ENCODE measurements at places on chromosomes 12 and 14.
A peak's percentile ranks its signal among the peaks of the same experiment; 100 is the strongest.

- DNase-seq = no peak
Observed at GRCh38 chr14:96538097-96538989, 36.2 kb downstream of the PAPOLA start.

- DNase-seq = no peak
Observed at GRCh38 chr12:10339053-10339840, 31.6 kb downstream of the KLRD1 start.

- DNase-seq = peak; percentile 57
Observed at GRCh38 chr14:49586673-49587460, 687 bp upstream of the RPS29 start.

DNA sequence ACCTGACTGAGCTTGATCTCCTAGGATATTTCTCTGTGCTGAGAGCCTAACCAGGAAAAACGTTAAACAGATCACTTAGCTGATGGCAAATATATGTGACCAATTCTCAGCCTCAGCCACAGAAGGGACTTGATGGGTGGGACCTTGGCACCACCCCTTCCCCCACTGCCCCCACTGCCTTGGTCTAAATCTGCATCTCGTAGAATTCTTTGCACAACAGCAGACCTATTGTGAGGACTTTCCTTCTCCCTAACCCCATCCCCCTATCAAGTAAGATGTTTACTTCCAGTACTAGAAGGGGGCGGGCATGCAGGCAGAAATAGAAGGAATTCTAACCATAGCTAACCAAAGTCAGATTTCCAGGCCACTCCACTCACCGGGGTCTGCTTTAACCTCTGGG is 313.2 kb downstream of the PCNX1 start:
- DNase-seq = no peak

DNA sequence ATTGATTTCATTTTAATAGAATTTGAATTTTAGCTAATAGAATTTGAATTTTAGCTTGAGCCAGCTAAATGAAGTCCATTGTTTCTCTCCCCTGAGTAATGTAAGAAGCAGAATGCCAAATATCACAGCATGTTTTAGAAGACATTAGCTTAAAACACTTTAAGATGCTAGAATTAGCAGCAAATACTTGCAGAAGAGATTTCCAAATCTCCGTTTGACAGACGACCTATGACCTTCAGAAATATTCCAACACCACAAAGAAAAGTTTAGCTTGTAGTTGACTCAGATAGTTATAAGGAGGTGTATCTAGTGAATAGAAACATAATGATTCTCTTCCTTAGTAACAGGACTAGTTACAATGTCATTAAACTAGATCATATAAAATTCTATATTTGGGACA is 51.7 kb upstream of the MYF6 start:
- no peak for DNase-seq

GRCh38 chr14:69685716-69686115 is 74.3 kb downstream of the SUSD6 start:
- DNase-seq = no peak

GRCh38 chr14:35386673-35387125 is 17.9 kb downstream of the NFKBIA start:
- no peak for DNase-seq

- DNase-seq = no peak
Observed at GRCh38 chr14:65478017-65478416, 65.5 kb downstream of the FUT8 start.

- no peak for DNase-seq
Observed at GRCh38 chr14:65070471-65070976, 31.8 kb downstream of the MAX start.

GRCh38 chr12:32595251-32595650 is 83.8 kb upstream of the DNM1L start:
- DNase-seq = no peak

- no peak for DNase-seq
Observed at GRCh38 chr12:9632766-9633165, 25.1 kb upstream of the KLRB1 start.

- DNase-seq = no peak
Observed at GRCh38 chr12:15982921-15983320, 71.8 kb downstream of the DERA start.

DNA sequence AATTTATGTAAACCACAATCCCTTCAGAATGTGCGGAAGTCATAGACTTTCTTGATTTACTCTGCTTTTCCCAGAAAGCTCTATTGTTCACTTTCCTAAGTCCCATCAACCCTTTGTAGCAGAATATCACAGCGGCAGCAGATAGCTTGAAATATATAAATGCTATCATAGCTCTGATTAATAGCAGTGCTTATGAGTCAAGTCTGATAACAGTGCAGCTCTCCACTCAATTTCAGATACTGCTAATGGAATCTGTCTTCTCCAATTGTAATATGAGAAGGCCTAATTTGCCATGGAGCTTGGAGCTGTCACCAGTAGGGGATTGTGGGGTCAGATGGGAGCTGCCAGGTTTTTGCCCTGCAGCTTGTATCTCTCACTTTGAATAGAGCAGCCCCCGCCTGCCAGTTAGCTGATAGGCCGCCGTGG is 10.9 kb downstream of the TMEM260 start:
- DNase-seq = no peak

Data from bone marrow (tissue), 2 donors.